ENCODE measurements at places on chromosomes 3 and 15.

- no peak for DNase-seq
Measured at GRCh38 chr3:186779204-186779603, 4.2 kb upstream of the EIF4A2 start.

- DNase-seq = no peak
Measured at GRCh38 chr15:64017082-64017588, 29.1 kb downstream of the DAPK2 start.

GRCh38 chr3:180189310-180189648 lies 152.5 kb upstream of the PEX5L start:
- no peak for DNase-seq

DNA sequence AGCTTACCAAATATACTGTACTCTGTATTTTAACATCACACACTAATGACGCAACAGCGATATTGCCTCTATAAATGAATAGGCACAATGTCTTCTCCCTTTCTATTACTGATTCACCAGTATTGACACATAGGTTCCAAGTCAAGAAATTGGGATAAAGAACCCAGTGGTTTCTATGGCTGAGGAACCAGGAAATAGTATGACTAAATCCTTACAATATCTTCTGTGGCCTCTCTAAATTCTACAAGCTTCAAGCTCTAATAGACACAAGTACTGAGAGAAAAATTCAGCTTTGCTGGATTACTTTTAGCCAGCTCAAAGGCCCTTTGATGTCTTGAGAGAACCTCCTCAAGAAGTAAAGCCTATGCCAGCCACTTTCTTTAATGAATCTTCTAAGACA lies 162.5 kb downstream of the DPH6 start:
- DNase-seq = no peak

DNA sequence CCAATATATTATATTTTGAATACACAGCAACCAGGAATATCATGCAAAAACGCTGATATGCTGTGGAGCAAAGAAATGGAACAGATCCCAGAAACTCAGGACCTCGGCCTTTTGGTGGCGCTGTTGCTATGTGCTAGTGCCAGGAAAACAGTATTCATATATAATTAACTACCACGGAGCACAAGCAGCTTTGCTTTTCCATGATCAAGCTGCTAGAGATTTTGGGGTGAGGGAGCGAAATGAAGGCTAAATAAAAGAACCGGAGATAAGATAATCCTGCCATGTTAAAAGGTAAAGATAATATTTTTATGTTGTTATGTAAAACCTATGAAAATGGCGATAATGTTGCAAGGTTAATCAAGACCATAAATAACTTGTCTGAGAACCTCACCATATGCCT lies 157.7 kb upstream of the FAM3D start:
- peak; percentile 1 for DNase-seq

GRCh38 chr15:80208758-80209734 lies 43.0 kb downstream of the CTXND1 start:
- no peak for DNase-seq

GRCh38 chr3:160343132-160343531 lies 55.9 kb downstream of the IFT80 start:
- no peak for DNase-seq

DNA sequence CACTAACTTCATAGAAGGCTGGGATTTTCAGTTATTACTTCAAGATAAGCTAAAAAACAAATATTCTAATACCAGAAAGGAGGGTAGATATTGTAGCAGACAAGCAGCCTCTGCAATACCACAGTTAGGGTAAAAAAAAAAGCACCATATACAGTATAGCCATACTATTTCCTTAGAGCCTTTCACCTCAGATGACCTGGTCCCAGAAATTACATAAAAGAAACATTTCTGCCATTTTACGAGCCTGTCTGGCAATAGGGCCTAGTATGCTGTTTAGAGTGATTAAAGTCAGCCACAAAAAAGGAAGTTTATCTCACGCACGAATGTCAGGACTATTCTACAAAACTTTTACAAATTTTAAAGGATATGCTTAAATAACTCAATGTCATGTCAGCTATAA lies 1016.6 kb downstream of the PLOD2 start:
- DNase-seq = no peak

- no peak for DNase-seq
Measured at GRCh38 chr15:68330901-68331300, 53.4 kb downstream of the FEM1B start.

DNA sequence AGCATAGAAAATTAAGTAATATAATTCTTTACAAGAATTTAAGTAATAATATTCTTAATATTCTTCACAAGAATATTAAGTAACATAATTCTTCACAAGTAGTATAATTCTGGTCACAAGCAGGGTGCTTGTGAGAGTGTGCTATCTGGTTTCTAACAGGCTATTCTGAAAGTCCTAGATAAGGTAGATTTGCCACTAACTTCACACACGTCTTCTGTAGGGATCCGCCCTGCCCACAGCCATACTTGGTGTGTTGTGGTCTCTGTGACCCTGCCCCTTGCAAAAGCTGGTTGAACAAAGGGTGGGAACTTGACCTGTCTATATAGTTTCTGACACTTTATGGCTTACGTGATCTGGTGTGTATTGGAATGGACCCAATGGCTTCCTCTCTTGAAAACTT lies 253.4 kb upstream of the MDFIC2 start:
- DNase-seq = no peak

- no peak for DNase-seq
Measured at GRCh38 chr3:4245671-4246070, 57.5 kb upstream of the SETMAR start.

DNA sequence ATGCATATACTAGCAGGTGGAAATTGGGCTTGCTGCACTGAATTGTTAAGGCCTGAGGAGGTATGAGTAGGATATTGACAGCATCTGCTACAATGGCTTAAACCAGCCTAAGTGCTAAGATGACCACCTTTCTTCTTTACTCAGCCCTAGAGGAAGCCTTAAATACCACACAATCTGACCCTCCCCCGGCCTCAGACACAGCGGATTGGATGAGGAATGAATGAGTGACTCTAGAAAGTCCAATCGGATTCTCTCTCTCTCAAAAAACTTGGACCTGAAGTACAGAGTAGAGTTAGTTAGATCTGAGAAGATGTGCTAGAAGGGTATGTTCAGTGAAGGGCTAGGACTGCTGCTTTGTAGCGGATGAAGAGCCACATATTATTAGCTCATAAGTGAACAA lies 39.9 kb upstream of the C3orf49 start:
- no peak for DNase-seq

DNA sequence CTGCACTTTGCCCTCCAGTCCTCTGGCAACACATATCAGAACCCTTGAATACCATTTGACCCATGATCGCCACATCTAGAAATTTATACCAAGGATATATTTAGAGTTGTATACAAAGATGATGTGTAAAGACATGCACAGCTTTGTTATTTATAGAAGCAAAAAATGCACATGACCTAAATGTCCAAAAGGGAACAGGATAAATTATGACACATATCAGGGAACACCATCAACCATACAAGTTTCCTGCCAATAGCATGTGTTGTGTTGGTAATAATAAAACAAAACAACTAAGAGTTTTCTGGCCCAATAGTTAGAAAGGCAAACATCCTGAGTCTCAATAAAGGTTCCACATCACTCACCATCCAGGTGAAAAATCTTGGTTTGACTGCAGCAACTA lies 51.5 kb downstream of the AAGAB start:
- no peak for DNase-seq

GRCh38 chr15:100623301-100623700 lies 20.9 kb downstream of the ASB7 start:
- no peak for DNase-seq

GRCh38 chr3:51559411-51559888 lies 20.9 kb downstream of the RAD54L2 start:
- DNase-seq = no peak

DNA sequence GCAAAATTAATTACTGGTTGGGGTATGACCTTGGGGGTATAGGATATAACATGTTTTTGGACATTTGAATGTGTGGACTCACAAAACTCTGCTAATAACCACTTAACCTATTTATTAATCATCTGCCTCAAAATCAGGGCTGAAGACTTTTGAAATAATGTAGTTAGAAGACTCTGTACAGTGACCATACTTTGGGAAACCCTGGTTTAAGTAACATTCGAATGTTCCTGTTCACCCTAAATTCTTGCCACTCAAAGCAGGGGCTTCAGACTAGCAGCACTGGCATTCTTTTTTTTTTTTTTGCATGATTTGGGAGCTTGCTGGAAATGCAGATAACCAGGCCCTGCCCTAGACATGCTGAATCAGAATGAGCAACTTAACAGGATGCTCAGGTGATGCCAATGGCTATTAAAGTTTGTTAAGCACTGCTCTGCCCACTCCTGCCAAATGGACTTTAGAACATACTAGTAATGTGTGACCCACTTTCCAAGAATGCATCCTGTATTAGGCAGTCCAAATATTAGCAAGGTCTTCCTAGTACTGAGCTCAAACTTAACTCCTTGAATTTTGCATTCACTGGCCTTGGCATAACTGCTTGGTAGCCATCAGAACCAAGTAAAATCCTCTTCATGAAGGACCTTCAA lies 12.7 kb upstream of the ST3GAL6 start:
- no peak for DNase-seq

DNA sequence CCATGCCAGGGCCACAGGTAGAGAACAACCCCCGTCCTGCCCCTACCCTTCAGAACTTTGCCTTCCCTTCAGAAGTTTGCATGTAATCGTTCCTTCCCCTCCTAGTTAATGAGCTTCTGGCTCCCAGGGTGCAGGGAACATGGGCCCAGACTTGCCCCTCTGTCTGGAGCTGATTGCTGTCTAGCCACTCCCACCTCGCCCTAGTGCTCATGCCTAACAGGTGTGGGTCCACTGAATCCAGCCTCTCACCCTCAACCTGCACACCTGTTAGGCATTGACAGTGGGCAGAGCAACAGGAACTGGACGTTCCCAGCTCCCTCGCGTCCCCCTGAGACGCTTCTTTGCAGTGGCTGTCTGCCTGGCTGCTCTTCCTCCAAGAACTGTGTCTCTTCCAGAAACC lies 40.3 kb downstream of the WNT5A start:
- DNase-seq = no peak

- DNase-seq = no peak
Measured at GRCh38 chr15:40762919-40763800, 708 bp upstream of the GCHFR start.

DNA sequence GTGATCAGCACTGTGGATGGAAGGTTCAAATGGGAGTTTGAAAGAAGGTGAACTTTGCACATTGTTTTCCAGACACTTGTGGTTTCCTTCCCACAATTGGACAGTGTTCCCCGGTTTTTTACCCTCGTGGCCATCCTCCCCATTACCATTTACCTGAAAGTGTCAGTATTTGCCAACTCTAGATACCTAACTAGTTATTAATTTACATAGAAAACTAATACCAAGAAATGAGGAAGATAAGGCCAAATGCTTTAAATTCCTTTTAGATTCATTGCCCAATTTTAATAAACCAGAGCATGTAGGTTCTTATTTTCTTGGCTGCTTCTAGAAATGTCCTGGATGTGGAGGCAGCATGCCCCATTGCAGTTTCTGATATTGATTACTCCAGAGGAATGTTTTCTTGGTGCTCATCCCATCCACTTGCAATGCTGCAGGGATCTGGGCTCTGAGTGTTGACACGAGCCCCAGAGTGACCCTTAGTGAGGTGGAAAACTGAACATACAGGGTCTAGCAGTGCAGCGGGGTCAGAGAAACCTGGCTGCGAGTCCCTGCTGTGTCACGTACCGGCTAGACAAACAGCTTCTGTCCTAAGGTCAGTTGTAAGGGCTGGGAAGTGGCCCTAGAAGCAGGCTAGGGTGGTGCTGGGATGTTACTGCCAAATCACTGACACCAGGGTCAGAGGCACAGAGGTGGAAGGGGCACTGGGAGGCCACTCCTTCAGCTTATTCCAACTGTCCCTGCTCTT lies 23.5 kb downstream of the LSM3 start:
- DNase-seq = no peak

GRCh38 chr3:35598804-35599203 lies 40.5 kb upstream of the ARPP21 start:
- DNase-seq = no peak

GRCh38 chr3:172984914-172985313 lies 156.1 kb downstream of the SPATA16 start:
- no peak for DNase-seq

- no peak for DNase-seq
Measured at GRCh38 chr3:171815973-171816595, 5.8 kb upstream of the PLD1 start.

DNA sequence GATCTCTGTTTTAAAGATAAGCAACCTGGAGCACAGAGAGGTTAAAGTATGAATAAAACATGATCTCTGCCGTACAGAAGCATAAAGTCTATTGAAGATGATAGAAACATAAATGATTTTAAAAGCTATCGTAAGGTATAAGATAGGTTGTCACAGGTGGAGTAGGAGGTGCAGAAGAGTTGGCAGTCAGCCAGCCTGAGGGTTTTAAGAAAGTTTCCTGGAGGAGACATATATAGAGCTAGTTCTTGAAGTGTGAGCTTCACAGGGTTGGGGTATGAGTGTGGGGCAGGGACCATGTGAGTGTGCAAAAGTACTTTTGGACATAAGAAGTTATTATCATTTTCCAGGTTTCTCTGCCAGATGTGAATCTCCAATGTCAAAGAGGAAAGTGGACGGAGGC lies 3.9 kb upstream of the FGF12 start:
- no peak for DNase-seq

DNA sequence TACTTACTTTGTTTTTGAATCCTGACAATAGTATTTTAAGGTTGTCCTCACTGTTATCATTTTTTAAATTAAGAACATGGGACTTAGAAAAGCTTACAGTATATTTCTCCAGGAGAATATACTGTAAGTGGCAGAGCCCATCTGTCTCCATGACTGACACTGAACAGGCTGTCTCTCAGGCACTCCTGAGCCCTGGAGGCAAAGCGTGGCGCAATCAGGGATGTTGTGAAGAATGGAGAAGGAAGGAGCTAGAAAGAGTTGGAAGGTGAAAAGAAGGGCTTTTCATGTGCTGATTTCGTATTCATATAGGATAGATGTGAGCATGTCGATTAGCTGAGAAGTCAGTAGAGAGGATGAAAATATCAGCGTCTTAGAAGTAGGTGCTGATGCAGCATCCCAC lies 41.5 kb downstream of the FGF12 start:
- no peak for DNase-seq

DNA sequence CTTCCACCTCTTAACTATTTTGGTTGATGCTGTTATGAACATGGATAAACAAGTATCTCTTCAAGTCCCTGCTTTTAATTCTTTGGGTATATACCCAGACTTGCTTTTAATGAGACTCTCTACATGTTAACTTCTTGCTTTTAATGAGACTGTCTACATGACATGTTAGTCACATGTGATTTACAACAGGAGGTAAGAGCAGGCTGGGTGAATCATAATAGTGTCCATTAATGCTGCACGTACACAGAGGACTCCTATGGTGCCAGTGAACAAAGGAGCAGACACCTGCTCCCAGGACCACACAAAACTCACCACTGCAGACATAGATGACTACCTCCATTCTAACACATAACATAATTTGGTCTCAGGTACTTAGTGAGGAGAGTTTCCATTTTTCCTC lies 273.4 kb upstream of the NSMCE3 start:
- DNase-seq = no peak
